ENCODE measurements at places on chromosomes 11 and 22.

GRCh38 chr11:116457336-116458007 lies 315.3 kb downstream of the BUD13 start:
- no peak for DNase-seq

DNA sequence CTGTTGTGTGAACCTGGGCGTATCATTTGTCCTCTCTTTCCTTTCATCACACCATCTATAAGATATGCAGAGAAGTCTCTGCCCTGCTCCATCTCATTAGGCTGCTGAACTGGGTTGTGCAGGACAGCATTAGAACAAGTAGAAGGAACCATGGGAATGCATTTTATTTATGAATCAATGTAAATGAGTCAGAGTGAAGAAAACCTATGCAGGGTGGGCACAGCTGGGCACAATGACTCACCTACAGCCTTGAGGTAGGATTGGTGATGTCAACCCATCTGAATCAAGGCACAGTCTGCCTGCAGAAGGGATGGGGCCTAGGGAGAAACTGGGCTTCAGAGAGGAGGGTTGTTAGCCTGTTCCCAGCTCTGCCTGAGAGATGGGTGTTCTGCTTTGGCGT lies 123.4 kb downstream of the CSNK2A3 start:
- no peak for DNase-seq

DNA sequence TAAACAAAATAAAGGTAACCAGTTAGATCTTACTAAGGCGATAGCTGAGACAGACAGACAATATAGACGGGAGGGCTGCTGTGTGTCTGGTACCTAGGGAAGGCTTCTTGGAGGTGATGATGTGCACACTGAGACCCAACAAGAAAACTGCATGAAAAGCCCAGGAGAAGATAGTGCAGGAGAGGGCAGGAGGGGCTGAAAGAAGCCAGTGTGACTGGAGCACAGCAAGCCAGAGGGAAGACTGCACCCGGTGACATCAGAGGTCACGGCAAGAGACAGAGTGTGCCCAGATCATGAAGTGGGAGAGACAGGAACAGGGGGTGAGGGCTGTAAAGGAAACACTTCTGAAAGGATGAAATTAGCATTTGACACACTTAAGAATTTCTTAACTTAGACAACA lies 266.3 kb downstream of the BRD1 start:
- DNase-seq: no peak

- DNase-seq: no peak
Observed at GRCh38 chr11:84389696-84390095, 1103.5 kb upstream of the CCDC90B start.

- DNase-seq: no peak
Observed at GRCh38 chr11:34910817-34911216, 5.4 kb downstream of the APIP start.

GRCh38 chr22:37351232-37351631 lies 68.9 kb downstream of the CYTH4 start:
- no peak for DNase-seq

GRCh38 chr22:40128989-40129388 lies 48.7 kb upstream of the TNRC6B start:
- DNase-seq: no peak

DNA sequence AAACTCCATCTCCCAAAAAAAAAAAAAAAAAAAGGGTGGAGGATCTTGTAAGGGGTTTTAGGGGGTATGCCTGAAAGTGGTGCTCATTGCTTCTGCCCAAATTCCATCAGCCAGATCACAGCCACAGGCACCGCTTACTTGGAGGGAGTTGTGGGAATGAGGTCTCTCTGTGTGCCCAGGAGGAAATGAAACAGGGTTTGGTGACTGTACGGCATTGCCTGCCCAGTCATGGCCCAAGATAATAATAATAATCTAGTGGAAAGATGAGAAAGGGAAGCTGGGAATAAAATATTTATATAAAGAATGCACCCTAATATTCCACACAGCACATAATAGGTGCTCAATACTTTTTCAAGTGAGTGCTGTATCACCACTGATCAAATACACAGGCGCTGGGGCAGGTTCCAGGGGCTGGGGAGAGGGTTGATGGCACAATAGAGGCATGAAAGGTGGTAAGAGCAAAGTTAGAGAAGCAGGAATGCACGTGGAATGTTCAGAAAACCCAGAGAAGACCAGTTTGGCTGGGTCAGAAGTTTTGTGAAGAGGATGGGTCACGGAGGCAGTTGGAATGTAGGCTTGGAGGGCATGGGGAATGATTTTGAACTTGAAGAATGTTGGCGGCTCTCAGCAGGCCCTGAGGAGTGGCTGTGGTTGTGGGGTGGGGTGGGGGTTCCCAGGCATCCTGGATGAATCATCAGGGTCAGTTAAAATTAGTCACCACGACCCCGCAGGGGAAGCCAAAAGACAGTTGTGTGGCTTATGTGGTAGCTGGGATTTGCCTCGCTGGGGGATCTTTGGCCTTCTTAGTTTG lies 12.5 kb upstream of the MB start:
- DNase-seq: no peak

GRCh38 chr11:75308116-75308515 lies 43.3 kb downstream of the ARRB1 start:
- no peak for DNase-seq

- DNase-seq: no peak
Observed at GRCh38 chr11:14980854-14981253, 8.7 kb upstream of the CALCA start.

- no peak for DNase-seq
Observed at GRCh38 chr22:40857309-40857855, 434 bp downstream of the XPNPEP3 start.

- DNase-seq: no peak
Observed at GRCh38 chr11:93512073-93512475, 31.1 kb downstream of the SMCO4 start.

DNA sequence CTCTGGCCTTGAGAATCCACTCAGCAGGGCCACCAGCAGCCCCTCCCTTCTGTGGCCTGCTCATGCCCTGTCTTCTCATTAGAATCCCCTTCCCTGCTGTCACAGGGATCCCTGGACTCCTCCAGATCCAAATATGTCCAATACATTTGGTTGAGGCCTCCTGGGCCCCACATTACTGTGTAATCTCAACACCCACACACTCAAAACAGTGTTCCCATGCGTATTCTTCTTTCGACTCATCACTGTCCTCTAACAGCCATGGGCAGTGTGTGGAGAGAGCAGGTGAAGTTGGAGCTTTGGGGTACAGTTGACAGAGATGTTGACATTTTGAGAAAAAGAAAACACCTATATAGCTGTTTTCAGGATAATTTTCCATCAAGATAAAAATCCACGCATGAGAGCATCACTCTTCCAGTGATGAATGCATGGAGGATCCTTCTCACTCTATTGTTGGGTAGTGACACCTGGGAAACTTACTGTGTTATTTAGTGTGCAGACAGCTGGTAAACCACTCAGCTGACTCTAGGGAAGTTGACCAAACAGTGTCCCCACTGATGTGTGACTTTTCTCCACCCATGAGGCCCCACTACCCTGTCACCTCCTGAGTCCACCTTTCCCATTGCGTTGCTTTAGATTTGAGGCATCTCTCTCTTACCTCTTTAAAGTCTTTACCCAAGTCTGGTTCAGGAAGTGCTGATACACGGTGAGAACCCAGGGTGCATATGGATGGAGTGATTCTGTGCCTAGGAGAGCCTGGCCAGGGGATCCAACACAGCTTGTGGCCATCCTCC lies 28.7 kb upstream of the VPREB1 start:
- no peak for DNase-seq

DNA sequence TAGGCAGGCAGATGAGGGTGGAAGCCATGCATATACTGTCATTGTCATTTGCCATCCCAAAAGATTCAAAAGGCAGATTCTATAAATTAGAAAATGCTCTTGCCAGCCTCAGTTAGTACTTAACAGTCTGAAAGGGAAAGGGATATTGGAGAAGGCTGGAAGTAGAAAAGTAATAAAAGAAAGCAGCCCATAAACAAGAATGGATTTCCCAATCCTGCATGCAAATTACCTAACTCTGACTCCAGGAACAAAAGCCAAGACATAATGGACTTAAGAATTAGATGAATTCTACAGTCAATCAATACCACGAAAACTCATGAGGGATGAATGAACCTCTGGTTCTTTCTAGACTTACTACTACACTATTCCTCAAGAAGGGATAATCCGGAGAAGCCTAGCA lies 5.9 kb downstream of the PAK1 start:
- no peak for DNase-seq

DNA sequence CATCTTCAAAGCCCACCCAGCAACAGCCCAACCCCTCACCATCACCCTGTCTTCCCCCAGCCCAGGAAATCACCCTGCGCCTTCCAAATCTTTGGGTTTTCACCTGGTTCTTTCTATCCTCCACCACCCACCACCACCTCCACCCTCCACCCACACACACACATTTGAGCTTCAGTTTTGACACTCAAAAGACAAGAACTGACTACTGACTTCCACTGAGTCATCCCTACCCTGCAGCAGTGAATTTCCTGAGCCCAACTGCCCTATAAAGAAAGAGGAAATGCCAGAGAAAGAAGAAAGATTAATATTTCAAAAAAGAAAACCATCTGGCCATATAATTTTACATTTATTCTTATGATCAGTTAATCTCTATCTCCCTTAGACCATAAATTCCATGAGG lies 137.5 kb downstream of the CHST1 start:
- no peak for DNase-seq

DNA sequence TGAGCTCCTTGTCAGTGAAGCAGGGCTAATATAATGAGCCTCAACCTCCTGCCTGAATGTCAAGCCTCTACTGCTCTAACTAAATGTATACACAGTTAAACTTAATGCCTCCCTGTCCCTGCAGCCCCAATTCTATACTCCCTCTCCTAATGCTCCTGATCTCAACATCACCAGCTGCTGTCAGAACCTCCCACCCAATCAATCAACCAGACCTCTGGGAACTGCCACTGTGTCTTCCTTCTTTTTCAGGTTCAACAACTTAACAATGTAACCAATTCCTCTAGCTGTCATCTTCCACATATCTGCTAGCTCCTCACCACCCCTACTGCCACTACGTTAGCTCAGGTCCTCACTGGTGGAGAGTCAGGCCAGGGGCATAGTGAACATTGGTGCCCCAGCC lies 339.8 kb upstream of the NARS2 start:
- DNase-seq: no peak

GRCh38 chr11:102920118-102920684 lies 35.3 kb downstream of the MMP13 start:
- no peak for DNase-seq

GRCh38 chr11:5272395-5273017 lies 2.8 kb upstream of the HBE1 start:
- no peak for DNase-seq

DNA sequence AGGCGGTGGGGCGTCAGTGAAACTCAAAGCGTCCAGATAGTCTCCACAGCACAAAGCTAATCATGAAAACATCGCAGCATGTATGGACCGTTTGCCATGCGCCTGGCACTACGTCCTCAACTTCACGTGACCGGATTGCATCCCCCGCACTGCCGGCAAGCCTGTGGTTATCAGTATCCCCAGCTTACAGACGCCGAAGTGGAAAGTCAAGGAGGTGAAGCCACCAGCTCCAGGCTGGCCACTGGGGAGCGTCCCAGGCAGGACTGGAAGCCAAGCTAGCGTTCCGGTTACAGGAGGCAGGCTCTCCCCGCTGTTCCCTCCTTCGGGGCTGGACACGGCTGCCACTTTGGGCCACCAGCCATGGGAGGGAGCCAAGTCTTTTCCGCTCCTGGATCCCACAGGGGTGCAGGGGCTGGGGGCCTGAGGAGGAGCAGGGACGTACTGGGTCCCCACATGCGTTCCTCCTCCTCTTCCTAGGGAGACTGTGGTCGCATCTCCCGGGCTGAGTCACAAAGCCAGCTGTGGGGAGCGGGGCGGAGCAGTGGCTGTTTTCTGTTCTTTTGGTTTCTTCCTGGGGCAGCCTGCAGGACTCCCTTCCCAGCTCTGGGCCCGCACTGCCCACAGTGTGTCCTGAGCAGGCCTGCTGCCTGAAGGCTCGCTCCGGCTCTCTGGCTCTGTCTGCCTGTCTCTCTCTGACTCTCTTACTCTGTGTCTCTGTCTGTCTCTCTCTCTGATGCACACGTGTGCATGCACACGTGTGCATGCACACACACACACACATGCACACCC lies 4.3 kb upstream of the OSBPL5 start:
- DNase-seq: no peak

- DNase-seq: no peak
Observed at GRCh38 chr11:105734426-105734825, 124.6 kb downstream of the GRIA4 start.

DNA sequence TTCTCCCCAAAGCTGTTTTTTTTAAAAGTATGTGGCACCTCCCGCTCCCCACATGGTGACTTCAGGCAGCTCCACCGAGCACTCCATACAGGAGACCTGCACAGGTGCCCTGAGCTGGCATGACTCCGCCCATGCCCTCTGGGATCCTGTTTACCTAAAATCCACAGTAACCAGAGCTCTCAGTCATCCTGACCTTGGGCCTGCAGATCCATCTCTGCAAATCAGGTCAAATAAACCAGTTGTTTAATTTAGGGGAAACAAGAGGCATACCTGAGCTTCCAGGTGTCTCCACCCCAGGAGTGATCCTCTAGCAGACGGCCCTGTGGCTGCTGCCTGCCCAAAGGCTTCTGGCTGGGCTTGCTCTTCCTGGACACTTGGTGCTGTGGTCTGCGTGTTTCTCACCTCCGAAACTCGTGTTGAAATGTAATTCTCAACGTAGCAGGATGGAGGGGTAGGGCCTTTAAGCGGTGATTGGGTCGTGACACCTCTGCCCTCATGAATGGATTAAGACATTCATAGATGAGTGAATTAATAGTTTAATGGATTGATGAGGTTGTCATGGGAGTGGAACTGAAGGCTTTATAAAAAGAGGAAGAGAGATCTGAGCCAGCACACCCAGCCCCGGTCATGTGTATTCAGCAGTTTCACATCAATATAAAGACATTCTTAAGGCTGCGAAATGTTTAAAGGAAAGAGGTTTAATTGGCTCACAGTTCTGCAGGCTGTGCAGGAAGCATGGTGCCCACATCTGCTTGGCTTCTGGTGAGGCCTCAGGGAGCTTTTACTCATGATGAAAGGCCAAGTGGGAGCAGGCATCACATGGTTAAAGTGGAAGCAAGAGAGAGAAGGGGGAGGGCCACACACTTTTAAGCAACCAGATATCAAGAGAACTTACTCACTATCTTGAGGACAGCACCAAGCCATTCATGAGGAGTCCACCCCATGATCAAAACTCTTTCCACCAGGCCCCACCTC lies 34.1 kb downstream of the LINC01488 start:
- DNase-seq: no peak

- DNase-seq: no peak
Observed at GRCh38 chr22:28024422-28024888, 105.4 kb upstream of the PITPNB start.

GRCh38 chr11:60762851-60763691 lies 6.4 kb downstream of the MS4A15 start:
- no peak for DNase-seq

DNA sequence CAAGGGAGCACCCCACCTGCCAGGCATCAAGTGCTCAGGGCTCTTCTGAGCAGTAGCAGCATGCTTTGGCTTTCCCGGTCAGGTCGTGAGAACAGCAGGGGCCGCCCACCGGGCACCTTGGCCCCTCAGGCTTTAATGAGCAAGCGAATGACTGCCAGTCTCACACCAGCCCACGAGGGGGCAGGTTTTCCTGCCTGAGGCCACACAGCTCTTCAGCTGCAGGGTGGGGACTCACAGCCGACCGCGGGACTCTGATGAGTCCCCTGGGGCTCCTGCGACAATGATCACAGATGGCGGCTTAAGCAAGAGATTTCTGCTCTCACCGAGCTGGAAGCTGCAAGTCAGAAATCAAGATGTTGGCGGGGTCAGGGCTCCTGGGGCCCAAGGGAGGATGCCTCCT lies 14.3 kb upstream of the FGF19 start:
- DNase-seq: no peak

- no peak for DNase-seq
Observed at GRCh38 chr11:86793307-86793706, 7.0 kb upstream of the PRSS23 start.

GRCh38 chr11:12271826-12272366 lies 105.5 kb upstream of the PARVA start:
- DNase-seq: no peak
